ENCODE measurements at places on chromosomes 3 and 15.

DNA sequence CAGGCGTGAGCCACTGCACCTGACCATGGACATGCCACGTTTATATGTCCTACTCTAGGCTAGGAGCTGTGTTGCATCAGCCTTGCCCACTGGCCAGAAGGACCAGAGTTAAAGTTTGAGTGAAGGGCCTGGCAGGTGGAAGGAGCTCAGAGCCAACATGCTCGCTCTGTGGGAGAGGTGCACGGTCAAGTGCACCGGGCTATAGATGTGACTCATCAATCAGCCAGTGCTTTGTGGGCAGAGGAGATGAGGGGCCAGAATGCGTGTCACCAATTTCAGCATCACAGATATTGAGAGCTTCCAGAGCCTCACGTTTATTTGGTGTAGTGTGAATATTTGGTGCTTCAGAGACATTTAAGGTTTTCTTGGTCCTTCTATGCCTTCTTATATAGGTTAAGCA is 137.3 kb upstream of the KBTBD8 start:
- DNase-seq: no peak

- no peak for DNase-seq
Observed at GRCh38 chr3:155556531-155556930, 188.3 kb downstream of the PLCH1 start.

DNA sequence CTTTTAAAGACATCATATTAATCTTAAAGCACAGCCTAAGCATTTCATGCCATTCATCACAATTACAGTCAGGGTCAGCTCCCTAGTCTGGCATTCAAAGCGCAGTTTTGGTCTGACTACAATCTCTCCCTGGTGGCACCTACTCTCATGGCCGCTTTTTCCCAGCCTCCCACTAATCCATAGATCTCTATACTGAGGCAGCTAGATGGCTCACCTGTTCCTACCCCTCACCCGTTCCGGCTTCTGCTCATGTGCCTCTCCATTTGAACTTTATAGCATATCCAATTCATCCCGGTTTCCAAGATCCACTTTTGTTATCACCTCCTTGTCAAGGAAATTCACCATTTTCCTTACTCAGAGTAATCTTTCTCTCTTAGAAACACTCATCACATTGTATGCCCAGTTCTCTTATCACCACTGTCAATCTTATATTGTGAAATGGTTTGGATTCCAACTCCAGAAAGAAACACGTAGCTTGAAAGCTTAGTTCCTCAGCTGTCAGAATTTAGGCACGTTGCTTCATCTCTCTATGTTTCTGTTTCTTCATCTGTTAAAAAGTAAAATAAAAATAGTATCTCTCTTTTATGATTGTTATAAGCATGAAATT is 220.0 kb upstream of the UBE2E2 start:
- DNase-seq: no peak

GRCh38 chr15:91947683-91948608 is 94.4 kb downstream of the SLCO3A1 start:
- no peak for DNase-seq

- no peak for DNase-seq
Observed at GRCh38 chr15:31001702-31002101, 10.3 kb upstream of the MTMR10 start.

DNA sequence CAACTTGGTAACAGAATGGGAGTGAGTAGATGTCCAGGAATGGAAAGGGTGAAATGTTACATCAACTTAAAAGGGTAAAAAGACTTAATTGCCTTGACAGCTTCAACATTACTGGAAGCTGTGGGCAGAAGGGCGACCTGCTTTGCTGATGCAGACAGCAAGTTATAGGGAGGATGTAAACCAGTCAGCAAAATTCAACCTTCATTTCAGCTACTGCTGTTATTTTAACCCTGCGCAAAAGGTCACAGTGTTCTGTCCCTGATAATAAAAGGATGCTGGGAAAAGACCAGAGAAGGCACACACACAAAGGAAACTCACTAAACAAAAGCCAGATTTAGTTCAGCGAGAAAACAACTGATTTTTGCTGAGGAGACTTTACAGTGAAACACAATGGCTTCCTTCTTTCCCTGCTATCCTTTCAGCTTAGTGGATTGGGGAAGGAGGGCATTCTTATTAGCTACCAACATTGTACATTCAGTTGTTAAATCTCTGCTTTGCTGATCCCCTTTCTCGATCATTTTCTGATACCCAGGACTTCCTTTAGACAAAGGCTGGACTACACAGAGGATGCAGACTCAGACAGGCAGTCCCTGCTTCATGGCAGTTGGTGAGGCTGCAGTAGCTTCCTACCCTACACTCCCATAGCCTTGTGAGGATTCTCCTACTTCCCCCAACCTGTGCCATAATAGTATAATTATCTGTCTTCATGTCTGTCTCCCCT is 62.0 kb downstream of the P3H2 start:
- no peak for DNase-seq

- DNase-seq: no peak
Observed at GRCh38 chr3:126567696-126568438, 9.1 kb upstream of the C3orf22 start.

DNA sequence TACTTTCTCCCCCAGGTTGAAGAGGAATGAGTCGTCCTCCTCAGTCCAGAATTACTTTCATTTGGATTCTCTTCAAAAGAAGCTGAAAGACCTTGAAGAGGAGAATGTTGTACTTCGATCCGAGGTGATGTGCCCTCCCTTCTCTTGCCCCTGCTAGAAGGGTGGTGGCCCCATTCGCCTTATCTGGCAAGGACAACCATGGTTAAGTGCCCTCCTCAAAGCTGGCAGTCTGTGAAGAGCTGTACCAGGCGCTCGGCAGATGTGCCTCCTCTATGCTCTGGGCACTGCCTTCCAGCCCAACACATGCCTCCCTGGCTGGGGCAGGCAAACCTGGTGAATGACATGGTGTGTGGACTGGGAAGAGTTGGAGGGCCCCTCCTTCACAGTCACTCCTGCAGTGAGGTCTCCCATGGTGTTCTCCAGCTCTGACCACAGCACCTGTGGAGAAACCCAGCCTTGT is 77.0 kb downstream of the CCK start:
- no peak for DNase-seq

DNA sequence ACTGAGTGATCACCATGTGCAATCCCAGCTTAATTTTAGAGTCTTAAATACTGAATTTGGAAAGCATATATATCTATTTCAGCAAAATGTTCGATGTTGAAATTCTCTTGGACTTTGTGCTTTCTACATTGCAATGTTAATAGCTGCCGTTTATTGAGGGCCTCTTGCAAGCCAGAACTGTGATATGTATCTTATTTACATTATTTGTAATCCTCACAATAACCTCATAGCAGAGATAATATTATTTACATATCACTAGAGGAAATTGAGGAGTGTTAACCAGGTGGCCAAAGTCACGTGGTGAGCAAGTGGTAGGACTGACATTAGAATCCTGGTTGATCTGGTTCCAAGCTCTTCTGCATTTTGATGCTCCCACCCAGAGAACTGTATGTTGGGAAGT is 254.1 kb downstream of the SLC9A9 start:
- no peak for DNase-seq

GRCh38 chr3:45124352-45124751 is 21.8 kb downstream of the CDCP1 start:
- DNase-seq: no peak

DNA sequence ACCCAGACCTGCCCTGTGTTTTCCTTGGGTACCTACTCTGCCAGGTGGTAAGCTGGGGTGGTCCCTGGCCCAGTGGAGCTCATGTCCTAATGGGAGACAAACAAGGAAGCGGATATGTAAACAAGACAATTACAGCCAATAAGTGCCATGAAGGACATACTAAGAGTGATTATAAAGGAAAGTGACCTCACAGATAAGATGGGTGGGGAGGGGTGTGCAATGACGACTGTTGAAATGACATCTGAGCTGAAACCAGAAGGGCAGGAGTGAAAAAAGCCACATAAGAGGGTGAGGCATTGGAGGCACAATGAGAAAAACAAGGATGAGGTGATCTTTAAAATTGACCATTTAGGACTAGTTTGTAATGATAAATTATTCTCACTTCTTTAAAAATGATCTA is 336.2 kb upstream of the IL12A start:
- DNase-seq: no peak

GRCh38 chr3:31485196-31485595 is 47.5 kb upstream of the STT3B start:
- DNase-seq: no peak

DNA sequence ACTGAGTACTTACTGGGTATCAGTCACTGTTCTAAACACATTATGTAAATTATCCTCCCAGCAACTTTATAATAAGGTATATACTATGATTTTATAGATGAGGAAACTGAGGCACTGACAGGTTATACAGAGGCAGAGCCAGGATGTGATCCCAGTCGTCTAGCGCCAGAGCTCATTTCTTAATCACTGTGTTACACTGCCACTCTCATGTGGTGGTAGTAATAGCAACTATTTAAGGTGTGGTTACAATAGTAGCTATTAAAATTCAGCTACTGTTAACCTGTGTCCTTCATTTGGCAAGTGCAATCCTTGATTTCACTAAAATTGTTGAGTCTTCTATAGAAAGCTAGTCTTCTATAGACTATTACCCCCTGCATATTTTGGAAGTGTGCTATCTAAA is 43.1 kb upstream of the TRPC1 start:
- no peak for DNase-seq

- DNase-seq: no peak
Observed at GRCh38 chr3:16372362-16373292, 107.6 kb downstream of the OXNAD1 start.

DNA sequence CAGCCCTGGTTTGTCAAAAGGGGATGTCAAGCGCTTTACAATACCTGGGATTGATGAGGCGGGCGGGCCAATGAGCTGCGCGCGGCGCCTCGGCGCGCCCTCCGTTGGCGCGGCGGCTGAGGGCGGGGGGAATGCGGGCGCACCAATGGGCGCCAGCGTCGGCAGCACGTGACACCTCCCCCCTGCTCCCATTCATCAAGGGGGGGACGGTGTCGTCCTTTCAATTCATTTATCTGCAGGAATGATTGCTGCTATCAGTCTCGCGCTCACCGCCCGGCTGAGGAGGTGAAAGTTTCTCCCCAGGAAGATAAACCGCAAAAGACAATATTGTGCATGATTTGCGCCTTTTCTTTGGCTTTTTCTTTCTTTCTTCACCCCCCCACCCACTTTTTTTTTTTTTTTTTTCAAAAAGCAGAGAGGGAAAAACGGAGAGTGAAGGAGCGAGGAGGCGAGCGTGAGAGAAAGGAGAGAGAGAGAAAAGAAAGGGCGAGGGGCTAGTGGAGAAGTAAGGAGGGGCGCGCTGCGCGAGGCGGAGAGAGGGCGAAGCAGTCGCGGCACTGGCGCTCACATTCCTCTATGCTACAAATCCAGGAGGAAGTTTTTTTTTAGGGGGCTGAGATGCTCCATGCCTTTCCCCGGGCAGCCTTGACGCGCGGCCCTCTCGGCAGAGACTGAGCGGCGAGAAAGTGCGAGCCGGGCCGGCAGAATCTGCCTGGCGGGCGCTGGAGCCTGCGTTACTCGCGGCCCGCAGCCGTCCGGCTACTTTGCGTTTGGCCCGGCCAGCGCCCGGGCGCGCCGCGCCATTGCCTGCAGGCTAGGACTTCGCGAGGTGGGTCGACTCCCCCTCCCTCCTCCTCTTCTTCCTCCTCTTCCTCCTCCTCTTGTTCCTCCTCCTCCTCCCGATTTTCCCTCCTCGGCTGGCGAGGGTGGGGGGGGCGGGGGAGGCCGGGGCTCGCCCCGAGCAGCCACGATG is at the start of gene ZIC1:
Gene ZIC1 (plus strand): TSS at position 223 of the 973 bp plus-strand sequence. CDS start 748 bp downstream, at position 971.
- no peak for DNase-seq

GRCh38 chr15:40825661-40826422 is 2.7 kb downstream of the PPP1R14D start:
- DNase-seq: no peak

DNA sequence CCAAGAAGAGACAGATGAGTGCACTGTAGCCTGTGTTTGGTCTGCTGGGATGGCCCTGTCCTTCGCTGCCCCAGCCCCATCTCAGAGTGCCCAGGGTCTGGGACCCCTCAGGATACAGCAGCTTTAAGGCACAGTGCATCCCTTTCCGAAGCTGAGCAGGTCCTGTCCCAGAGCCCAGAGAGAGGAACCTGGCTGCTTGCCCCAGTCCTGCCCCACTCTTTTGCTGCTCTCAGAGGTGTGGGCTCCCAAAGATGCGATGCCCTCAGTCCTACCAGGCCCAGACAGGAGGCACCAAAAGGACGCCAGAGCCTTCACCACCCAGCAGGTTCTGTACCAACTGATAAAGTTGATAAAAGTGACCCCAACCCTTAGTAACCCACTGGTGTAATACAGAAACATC is 8.2 kb downstream of the PLCD1 start:
- DNase-seq: no peak

DNA sequence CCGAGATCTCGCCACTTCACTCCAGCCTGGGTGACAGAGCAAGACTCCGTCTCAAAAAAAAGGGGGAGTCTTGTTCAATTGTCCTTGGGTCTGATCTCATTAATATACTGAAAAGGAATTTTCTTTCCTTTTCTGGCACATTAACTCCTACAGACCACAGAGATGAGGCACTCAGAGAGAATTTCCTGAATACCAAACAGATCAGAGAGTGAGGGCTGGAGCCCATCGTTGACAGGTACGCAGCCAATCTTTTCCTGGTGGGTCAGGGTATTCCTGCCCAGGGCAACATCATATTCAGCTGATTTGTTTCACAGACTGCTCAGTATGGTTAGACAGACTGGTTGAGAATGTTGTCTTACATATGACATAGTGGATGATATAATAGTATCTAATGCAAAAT is 82.8 kb upstream of the TNFSF10 start:
- no peak for DNase-seq

- no peak for DNase-seq
Observed at GRCh38 chr3:154161806-154162205, 40.6 kb downstream of the ARHGEF26 start.

GRCh38 chr3:11587766-11588165 is 55.9 kb downstream of the VGLL4 start:
- DNase-seq: no peak

- DNase-seq: no peak
Observed at GRCh38 chr3:135444058-135444457, 521.5 kb upstream of the PPP2R3A start.

DNA sequence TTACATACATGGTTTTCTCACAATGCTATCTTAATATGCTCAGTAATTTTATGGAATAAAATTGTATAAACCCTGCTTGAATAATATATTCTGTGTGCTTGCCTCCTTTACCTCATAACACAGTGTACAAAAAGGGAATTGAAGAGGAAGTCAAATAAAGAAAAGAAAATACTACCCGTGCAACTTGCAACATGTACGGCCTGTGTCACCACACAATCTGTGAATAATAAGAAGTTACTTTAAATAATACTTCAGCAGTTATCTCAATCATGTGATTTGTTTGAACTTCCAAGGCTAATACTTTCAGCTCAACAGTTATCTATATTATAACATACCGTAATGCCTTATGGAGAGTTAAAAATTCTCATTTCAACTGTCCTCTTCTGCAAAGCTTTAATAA is 58.1 kb upstream of the SATB1 start:
- DNase-seq: no peak

Data from NCI-H187 treated with DMSO at 0.1 percent for 48 hours (cell line).